ENCODE measurements at places on chromosomes 4 and X.

DNA sequence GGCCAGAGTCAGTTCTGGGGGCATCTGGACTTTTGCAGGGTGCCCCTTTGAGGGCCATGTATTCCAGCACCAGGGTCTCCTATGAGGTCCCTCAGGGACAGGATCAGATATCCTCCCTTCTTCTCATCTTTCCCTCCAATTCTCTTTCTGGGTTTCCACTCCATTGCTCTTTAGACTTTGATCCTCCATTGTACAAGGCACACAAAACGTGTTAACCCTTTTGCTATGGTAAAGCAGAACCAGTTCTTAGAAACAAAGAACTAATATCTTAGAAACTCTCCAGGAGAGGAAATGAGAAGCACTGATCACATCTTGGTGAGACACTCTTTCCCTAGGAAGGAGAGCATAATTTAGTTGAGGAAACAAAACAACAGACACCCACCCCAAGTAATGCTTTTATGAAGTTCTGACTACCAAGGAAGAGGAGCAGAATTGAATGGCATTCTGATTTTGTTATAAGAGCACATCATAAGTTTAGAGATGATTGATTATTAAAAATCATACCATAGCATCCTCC lies 200.7 kb upstream of the NPY2R start:
- H3K27me3 ChIP-seq, result no peaks in the 10 kb centered on the region
- H3K4me3 ChIP-seq, result no peak overlapping the region
- H3K27ac ChIP-seq, result no peak overlapping the region
- H3K4me1 ChIP-seq, result no peaks in the 10 kb centered on the region

DNA sequence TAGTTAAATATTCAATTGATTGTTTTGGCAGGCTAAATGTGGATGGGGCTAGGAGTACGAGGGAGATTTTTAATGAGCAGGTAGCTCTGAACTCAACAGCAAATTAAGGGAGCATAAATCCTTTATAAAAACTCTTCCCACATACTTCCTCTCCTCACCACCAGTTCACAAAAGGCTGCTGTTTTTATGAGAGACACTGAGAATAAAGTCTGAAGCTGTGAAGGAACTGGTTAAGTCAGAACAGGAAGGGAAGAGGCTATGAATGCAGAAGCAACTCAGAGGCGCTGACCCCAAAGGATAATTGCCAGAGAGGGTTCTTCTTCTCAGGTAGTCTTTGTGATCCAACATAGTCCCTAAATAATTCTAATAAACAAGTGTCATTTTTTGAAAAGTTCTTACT lies 406.1 kb downstream of the GPM6A start:
- H3K4me3 ChIP-seq, result no peak overlapping the region
- no peak for DNase-seq
- H3K27me3 ChIP-seq, result no peaks in the 10 kb centered on the region

- no peak overlapping the region for H3K27ac ChIP-seq
- no peak for DNase-seq
- H3K4me1 ChIP-seq, result no peaks in the 10 kb centered on the region
- H3K27me3 ChIP-seq, result no peaks in the 10 kb centered on the region
- no peak overlapping the region for H3K4me3 ChIP-seq
- H3K36me3 ChIP-seq, result no peaks in the 10 kb centered on the region
Measured at GRCh38 chr4:181661090-181661489, 582.1 kb upstream of the TENM3 start.

- no peaks in the 10 kb centered on the region for H3K36me3 ChIP-seq
- H3K4me1 ChIP-seq, result no peaks in the 10 kb centered on the region
- H3K27me3 ChIP-seq, result no peaks in the 10 kb centered on the region
- no peak for DNase-seq
Measured at GRCh38 chr4:10697086-10697485, 12.5 kb upstream of the CLNK start.

GRCh38 chr4:185838514-185839193 lies 26.7 kb upstream of the SORBS2 start:
- H3K27me3 ChIP-seq, result no peaks in the 10 kb centered on the region
- no peak for DNase-seq
- H3K4me1 ChIP-seq, result no peaks in the 10 kb centered on the region
- peak overlapping the region; percentile 65 for H3K27ac ChIP-seq
- H3K4me3 ChIP-seq, result no peak overlapping the region
